Bronchial epithelial cell (primary cell): ENCODE measurements at places on chromosomes 7 and 10.

DNA sequence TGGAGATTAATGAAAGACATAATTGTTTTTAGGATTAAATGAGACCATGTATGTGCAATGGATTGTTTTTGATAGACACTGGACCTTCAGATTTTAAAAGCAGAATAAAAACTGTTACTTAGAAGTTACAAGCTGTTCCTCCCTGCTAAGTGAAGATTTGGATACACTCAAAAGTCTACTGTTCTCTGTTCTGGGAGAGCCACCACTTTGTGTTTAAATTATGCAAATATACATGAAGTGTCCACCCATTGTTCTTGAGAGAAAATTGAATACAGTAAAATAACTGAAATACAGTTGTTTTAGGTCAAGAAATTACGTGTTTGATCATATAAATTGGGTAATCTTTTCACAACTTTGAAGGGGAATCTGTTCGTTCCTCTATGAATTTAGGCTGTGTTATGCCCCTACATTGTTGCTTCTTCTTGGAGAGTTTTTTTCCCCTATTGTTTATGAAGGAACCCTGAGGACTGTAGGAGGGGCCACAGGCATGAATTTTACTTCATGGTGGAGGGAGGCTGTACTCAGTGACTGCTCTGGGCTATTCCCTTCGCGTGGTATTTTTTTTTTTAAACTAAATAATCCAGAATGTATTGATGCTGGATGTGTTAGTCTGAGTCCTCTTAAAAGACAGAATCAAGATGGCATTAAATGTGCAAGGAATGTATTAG is 18.6 kb upstream of the VCL start:
- DNase-seq, result no peak

- DNase-seq, result peak; percentile 4
Observed at GRCh38 chr7:149423449-149424110, 37.3 kb downstream of the ZNF777 start.

DNA sequence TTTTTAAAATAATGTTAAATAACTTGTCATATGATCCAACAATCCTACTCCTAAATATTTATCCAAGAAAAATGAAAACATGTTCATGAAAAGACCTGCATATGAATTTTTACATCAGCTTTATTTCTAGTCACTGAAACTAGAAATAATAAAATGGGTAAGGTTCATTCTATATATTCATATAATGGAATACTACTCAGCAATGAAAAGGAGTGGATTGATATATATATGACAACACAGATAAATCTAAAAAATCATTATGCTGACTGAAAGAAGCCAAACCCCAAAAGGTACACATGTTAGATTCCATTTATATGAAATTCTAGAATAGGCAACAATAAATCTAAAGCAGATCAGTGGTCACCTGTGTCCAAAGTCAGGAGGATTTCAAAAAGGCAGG is 84.9 kb upstream of the PCBD1 start:
- no peak for DNase-seq

DNA sequence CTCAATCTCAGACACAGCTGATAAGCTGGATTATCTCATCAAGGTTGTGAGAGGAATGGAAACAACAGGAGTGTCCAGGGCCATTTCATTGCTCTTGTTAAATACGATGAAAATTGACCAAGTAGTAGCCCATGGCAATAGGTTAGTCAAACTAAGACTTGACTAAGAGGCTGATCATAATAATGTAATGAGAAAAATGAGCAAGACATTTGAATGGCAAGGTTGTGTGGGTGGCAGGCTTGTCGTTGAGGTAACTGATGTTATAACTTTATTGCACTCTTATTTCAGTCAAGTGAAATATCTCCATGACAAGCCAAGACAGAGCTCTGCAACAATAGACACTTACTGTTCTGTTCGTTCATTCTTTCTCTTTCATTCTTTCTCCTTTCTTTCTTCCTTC is 532.0 kb downstream of the GATA3 start:
- peak; percentile 54 for DNase-seq

DNA sequence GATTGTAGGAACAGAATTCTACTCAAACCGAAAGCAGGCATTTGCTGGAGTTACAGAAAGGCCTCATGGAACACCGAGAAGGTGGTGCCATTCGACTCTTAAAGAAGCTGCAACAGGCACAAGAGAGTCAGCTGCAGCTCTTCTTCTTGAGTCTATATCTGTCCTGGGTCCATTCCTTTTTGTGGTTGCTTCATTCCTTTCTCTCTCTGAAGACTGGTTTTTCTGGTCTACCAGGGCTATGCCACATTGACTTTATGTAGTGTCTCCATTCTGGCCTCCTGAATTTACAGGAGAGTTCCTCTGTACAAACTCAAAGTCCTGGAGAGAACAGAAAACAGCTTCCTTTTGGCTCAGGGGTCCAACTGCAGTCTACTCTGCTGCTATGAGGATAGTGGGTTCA is 132.8 kb downstream of the CFTR start:
- peak; percentile 29 for DNase-seq

GRCh38 chr7:3683546-3684539 is 382.8 kb downstream of the SDK1 start:
- no peak for DNase-seq
